ENCODE measurements at places on chromosomes 3 and 15.
A peak's percentile ranks its signal among the peaks of the same experiment; 100 is the strongest.

DNA sequence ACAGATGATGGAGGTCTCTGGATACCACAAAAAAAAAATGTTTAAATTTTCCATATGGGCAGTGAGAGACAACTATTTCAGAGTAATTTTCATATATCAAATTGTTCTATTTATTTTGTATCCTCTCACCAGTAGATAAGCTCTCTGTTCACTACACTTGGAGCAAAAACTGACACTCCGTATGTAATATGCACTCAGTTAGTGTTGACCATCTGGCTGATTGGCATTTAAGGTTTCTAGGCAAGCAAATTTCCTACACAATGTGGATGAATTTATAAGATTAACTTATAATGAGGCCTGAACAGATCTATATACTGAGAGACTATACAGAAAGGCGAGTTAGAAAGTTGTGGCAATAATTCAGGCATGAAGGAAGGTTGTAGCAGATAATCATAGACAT is 836.5 kb upstream of the SEMA6D start:
- DNase-seq, result no peak

GRCh38 chr15:58447271-58448010 is 15.7 kb downstream of the LIPC start:
- DNase-seq, result no peak

DNA sequence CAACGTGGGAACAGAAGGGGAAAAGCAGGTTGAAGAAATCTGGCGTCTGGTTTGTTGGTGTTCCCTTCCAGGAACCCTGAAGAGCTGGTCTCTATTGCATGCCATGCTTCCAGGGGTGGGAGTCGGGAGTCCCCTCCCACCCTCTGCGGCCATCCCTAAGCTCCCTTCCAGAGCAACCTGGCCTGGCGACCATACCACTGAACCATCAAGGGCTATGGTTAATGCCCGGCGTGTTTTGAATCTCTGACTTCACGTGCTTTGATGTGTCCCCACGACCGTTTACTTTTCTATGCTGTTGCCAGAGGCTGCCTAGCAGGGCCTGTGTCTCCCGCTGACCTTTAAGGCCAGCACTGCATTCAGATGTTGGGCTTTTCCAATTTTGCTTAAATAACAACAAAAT is 696 bp upstream of the SNRK start:
- no peak for DNase-seq

GRCh38 chr3:127835993-127836882 is 13.9 kb upstream of the MGLL start:
- DNase-seq, result no peak

DNA sequence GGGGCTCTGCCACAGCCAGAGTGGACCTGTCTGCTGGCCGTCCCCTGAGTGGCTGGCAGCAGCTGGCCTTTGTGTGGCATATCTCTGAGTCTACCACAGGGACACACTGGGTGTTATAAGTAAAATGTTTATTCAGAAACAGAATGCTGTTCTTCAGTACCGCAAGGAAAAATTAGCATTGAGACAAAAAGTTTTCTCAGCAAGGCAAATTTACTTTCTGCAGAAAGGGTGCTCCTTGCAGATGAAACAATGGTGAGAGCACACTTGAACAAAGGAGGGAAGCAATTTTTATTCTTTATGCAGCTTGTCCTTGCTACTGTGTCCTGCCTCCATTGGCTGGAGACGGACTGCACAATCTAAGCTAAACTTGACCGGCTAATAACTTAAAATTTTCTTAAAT is 4.0 kb downstream of the TMEM89 start:
- no peak for DNase-seq

DNA sequence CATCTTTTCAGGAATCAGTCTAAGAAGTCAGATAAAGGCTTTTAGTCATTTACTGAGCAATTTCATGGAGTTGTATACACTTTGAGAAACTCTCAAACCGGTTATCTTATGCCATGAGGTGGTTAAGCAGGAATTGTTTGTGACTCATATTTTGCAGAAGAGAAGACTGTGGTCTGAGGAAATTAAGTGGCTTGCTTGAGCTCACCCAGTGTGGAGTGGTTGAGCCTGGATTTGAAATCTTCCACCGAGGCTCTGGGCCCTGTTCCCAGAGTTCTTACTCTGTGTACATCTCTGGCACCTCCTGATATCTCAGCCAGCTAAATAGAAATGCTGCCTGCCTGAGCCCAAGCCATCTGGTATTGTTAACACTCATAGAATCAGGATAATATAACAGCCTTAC is 37.8 kb upstream of the BCL6 start:
- DNase-seq, result no peak

- DNase-seq, result no peak
These were observed 38.0 kb upstream of the DPH6 start for GRCh38 chr15:35583863-35584528.

DNA sequence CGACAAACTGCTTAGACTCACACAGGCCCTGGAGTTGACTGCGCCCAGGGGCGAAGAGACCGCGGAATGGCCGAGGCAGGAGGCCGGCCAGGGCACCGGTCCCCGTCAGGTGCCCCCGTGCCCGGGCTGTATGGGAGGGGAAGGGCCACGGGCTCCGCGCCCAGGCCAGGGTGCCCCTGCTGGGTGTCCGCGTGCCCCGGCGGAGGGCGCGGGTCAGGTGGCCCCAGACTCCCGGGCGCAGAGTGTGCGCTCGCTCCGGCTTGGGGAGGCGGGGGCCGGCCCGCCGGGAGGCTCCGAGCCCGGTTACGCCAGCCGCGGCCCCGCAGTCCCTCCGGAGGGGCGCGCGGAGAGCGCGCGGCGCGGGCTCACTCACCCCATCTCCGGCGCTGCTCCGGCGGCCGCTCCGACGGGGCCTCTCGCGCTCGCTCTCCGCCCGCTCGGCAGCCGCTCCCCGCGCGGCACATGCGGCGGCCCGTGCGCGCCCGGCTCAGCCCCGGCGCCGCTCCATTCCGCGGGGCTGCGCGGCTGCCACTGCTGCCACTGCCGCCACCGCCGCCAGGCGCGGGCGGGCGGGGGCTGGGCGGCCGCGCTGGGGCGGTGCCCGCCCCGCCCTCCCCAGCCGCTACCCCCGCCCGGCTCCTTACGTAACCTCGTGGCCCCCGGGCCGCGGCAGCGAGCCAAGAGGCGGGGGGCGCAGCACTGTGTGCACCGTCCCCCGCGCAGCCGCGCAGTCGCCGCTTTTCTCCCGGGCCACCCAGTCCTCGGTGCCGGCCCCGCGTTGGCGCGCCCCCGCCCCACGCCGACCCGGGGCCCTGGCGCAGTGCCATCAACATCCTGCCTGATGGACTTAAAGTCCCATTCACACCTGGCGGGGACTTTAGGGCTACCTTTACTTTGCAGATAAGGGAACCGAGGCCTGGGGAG is at the start of gene HOMER2:
Gene HOMER2 (minus strand): TSS at position 563 of the 924 bp plus-strand sequence. CDS start 185 bp downstream, at position 378.
- peak; percentile 10 for DNase-seq

DNA sequence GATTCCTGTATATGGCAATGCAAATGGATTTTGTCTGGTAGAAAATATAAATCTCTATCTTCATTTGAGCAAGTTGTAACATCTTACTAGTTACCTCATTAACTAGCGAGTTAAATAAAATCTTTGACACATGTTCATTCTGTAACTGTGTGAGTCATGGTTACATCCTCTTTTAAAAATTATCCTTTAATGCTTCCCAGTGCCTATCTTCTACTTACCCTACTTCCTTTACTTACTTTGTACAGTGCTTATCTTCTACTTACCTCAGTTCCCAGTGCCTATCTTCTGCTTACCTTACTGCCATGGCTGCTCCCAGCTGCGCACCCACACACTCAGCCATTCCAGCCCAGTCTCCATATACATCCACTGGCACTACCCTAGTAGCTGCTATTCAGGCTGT is 71.9 kb upstream of the GOLGA8B start:
- DNase-seq, result no peak

GRCh38 chr3:25427563-25427941 is 511 bp upstream of the RARB start:
- DNase-seq, result no peak

- DNase-seq, result no peak
These were observed 71.4 kb downstream of the ARNT2 start for GRCh38 chr15:80475572-80475971.

DNA sequence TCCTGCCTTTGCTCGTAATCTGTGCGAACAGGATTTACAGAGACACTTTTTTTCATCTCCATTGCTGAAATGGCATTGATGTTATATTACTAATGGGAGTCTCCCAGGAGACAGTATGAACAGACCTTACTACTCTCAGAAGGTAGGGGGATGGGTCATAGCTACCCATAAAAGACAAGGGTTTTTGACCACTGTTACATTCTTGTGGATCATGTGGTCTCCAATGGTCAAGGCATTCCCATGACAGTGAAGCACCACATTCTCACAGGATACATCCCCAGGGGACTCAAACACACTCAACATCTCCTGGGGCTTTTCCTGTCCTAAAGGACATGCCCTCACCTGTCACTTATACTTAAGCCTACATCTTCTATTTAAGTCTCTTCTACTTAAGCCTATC is 40.8 kb downstream of the MKRN3 start:
- DNase-seq, result no peak

DNA sequence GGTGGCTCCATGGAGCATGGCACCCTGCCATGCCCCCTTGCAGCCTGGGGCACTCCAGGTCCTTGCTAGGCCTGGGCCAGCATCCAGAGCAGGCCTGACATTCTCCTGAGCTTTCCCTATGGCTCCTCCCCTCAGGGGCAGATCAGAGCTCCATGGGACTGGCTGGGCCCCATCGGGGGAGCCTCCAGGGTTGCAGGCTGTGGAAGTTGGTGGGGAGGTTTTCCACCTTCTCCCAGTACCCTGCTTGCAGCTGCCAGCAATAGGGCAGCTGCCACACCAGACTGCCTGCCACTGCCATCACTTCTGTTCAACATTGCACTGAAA is 75.7 kb upstream of the TP63 start:
- DNase-seq, result no peak

- DNase-seq, result no peak
These were observed 34.0 kb upstream of the STIMATE start for GRCh38 chr3:52931328-52931727.

- no peak for DNase-seq
These were observed 9.5 kb upstream of the CSPG4 start for GRCh38 chr15:75721923-75722870.

GRCh38 chr15:68930268-68931022 is at the start of gene SPESP1:
Gene SPESP1 (plus strand): TSS chr15:68930525. CDS start chr15:68930654, 129 bp downstream.
- DNase-seq, result no peak

- DNase-seq, result no peak
These were observed 326.8 kb downstream of the TBL1XR1 start for GRCh38 chr3:176870451-176870850.

GRCh38 chr15:41331833-41332193 is 578 bp downstream of the OIP5 start:
- DNase-seq, result peak; percentile 14

DNA sequence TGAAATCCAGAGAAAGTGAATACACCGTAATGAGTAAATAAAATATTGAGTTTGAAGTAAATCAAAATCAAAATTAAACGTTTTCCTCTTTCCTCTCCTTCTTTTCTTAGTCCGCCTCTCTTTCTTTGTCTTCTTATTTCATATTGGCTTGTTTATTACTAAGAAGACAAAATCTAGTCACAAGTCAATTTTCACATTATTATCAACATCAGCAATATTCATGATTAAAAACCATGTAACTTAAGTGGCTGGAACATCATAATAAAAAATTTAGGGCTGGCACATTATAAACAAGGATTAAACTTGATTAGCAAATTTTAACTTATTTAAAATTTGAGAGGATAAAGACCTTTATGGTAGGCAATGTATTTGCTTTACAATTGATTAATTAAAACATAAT is 61.4 kb downstream of the BCHE start:
- DNase-seq, result no peak

DNA sequence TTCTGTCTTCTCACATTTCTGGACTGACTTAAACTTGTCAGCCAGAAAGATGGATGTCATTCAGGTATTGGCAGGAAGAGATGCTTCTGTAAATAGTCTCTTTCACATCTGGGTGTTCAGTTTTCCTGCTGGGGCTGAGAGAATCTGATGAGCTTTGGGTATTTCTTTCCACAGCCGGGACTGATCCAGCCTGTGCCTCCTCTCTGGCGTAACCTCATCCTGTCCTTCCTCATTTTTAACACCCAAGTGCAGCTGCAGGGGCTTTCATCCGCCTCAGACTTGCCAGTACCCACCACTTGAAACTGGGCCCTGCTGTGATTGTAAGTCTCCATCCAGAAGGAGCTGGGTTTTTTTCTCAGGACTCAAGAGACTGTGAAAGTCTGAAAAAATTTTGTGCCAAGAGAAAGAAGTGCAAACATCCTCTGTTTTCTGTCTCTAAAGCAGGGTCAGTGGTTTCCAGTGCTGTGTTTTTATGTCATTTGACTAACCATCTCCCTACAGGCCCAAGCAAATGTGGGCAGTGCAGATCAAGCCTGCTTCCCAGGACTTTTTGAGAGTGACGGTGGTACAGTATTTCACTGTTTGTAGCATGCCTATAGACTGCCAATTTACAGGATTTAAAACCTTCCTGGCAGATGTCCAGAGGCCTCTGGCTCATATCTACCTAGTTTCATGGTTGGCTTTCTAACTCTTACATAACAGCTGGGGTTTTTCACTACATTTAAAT is 342.7 kb downstream of the PTPRG start:
- no peak for DNase-seq

GRCh38 chr3:74115906-74116305 is 491.2 kb upstream of the PDZRN3 start:
- DNase-seq, result no peak

- no peak for DNase-seq
These were observed 17.0 kb upstream of the ARID3B start for GRCh38 chr15:74523982-74524381.

DNA sequence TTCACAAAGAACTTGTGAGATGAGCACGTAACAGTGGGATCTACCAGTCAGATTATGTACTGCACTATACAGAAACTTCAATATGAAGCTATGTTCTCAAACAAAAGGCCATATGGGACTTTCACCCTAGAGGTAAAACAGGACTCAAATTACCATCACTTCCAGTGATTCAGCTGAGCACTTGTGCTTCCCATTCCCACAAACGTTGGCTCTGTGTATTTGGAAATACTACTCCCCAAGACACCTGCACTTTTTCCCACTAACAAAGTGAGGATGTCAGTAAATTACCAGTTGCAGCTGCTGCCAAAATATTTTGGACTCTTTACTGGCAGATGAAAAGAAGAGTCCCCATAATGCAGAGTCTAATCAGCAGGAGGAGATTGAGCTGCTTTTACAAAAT is 1570.1 kb downstream of the SI start:
- no peak for DNase-seq

DNA sequence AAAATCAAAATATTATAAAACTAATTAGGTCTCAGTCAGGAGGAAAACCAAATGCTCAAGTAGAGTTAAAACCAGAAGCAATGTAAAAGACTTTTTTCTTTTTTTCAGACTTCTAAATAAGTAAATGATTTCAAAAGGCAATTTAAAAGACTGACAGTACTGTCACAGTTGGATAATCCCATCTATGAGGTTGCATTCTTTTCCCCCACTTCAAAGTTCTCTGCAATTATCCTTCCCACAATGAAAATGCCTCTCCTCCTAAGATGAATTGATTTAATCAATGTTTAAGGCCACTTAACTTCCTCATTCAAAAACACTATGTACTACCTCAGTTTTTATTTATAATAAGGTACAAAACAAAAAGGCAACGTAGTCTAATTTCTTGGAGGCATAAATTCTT is 8.1 kb downstream of the MRPL3 start:
- DNase-seq, result no peak

Data from NCI-H510A treated with DMSO at 0.1 percent for 48 hours (cell line).